ENCODE measurements at places on chromosomes 6 and 20.

DNA sequence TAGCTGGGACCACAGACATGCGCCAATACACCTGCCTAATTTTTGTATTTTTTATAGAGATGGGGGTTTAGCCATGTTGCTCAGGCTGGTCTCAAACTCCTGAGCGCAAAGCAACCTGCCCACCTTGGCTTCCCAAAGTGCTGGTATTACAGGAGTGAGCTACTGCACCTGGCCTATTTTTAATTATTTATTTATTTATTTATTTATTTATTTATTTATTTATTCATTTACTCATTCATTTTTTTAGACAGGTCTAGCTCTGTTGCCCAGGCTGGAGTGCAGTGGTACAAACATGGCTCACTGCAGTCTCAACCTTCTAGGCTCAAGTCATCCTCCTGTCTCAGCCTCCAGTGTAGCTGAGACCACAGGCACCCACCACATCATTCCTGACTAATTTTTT, 434.3 kb downstream of the DOK5 start:
- no peak for DNase-seq

- DNase-seq, result no peak
These were observed 259.9 kb downstream of the BMP7 start for GRCh38 chr20:57006411-57007170.

GRCh38 chr6:161351858-161352257, 78.0 kb upstream of the AGPAT4 start:
- DNase-seq, result no peak

- no peak for DNase-seq
These were observed 7.4 kb downstream of the TMEM14C start for GRCh38 chr6:10730254-10730653.

DNA sequence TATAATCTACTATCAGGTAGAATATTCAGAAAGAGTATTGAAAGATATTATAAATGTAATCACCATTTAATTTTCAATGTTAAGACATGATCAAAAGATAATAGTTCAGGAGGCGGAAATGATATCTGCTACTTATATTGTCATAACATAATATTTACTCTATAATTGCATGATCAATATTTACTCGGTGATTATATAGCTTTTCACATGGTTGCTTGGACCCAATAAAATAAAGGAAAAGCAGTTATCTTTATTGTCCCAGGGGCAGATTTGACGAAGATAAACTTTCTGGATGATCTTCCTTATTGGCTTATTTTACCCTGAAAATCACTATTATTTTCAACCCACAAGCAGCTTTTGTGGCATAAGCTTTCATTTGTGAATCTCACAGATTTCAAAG, 350.4 kb downstream of the HACE1 start:
- DNase-seq, result no peak

- DNase-seq, result no peak
These were observed 152.2 kb downstream of the OPN5 start for GRCh38 chr6:47934023-47934422.

DNA sequence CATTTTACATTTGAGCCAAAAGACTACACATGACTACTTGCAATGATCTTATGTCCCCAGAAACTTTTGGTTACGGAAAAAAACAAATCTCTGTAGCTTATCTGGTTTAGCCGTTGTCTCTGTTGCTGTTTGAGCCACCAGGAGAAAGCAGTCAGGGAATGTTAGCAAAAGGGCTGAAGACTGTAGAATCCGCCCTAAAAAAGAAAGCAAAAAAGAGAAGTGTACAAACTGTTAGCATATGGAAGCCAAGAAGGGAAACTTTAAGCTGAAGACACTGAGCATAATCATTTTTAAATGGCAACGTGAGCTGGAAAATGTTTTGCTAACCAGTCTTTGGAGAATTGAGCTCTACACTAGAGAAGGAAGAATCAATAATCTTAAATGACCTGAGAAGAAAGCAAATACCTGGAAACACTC, 69.9 kb upstream of the MYLIP start:
- no peak for DNase-seq

DNA sequence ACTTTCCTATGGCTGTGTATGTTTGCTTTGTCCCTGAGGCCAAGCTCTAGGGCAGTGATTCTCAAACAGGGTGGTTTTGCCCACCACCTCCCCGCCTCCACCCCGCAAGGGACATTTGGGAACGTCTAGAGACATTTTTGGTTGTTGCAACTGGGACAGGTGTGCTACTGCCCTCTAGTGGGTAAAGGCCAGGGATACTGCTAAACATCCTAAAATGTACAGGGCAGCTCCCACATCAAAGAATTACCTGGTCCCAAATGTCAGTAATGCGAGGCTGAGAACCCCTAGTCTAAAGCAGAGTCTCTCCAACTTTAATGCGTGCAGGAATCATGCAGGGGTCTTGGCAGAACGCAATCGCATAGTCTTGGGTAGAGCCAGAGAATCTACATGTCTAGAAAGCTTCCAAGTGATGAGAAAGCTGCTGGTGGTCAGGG, 5.1 kb downstream of the KCNS1 start:
- DNase-seq, result peak; percentile 72

DNA sequence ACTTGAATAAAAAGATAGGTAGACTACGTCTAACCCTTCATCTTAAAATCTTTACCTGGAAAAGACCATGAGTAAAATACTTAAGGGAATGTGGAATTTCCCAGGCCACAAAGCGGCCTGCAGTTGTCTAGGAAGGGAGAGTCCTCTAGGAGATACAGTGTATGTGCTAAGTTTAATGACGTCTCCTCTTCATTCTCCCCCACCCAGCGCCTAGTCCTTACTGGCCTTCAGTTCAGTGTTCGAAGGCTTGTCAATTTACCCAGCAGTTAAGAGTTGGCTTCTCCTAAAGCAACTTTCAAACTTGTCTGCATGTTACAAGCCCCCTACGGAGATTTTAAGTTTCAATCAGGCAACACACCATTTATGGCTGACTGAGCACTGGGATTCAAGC, 35.2 kb downstream of the HFE start:
- DNase-seq, result no peak

GRCh38 chr20:24768201-24768636, 180.8 kb upstream of the CST7 start:
- DNase-seq, result no peak

DNA sequence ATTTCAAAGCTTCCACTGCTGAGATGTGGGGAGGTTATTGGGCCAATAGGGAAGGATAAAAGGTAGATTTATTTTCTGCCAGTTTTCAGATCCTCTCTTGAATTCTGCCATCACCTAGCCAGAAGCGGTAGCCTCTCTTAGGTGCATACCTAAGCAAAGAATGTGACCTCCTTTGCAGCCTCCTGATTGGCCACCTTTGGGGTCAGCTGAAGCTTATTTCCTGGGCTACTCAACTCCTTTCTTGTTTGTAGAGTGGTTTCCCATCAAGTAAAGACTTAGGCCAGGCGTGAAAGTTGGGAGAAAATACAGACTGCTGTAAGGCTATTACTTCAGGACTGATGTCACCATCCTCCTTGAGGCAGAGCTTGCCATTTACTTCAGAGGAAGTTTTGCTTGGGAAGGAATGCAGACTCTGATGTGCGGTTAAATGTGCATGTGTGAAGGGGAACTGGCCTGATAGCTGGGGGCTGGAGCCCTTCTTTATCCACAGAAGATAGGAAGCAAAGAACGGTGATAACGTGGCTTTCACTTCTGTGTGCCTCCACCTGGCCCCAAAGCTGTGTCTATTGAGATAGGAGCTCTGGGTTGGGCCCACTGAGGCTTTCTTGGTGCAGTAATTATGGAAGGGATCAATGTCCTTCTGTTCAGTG, 70.1 kb downstream of the TRMT11 start:
- no peak for DNase-seq

GRCh38 chr6:122839472-122839871, 50.4 kb downstream of the SMPDL3A start:
- peak; percentile 73 for DNase-seq

DNA sequence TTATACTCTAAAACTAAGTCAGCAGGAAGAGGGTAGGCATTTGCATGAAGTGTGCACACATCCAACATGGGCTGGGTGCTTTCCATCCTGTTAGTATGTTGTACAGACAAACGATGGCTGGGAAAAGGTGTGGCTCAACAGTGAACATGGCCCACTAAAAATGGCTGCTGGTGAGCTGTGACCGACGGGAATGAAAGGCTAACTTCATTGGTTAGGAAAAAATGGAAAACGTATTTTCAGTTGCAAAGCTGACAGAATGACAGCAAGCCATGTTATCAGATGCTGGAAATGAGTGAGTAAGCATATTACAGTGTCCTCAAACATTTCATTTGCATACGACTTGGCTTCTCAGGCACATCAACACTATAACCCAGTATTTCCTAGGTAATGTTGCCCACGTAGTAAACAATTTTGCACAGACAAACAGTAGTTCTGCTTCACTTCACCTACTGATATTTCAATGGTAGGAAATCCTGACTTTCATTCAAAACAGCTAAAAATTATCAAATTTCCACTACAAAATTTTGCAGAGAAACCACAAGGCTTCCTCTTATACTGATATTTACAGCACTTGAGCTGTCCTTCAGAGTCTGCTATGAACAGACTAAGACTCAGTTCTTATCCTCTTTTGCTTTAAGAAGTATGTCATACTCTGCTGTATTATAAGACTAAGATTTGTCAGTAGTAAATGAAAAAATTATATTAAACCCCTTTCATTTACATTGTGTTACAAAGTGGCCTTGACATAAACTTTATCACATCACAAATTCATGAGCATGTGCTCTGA, 98.9 kb downstream of the IRF4 start:
- DNase-seq, result no peak

DNA sequence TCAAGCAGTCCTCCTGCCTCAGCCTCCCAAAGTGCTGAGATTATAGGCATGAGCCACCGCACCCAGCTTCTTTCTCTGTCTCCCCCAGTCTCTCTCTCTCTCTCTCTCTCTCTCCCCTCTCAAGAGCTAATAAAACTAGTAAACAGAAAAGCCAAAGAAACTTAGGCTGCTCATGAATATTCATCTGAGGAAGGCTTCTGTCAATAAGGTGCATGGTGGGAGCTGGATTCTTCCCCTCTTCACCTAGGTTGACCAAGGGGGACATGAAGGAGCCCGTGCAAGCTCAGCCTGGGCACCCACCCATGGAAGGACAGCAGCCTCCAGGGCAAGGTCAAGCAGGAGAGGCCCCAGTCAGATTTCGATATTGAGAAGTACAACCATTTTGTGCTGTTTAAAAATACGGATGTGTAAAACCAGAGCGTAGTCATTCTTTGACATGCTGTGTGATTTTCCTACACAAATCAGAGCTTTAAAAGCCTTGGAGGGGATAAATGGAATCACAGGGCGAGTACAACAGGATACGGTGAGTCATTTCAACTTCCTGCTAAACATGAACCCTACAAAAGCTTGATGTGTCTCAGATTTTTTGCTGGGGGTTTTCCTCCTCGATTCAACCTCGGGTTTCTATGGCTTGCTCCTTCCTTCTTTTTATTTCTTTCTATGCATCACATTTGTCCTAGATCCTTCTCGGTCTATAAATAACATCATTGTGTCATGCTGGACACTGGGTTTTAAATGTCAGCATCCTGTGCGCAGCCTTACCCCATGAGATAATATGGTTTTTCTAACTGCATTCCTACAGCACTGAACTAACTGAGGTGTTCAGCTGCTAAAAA, 368.9 kb upstream of the JARID2 start:
- no peak for DNase-seq

DNA sequence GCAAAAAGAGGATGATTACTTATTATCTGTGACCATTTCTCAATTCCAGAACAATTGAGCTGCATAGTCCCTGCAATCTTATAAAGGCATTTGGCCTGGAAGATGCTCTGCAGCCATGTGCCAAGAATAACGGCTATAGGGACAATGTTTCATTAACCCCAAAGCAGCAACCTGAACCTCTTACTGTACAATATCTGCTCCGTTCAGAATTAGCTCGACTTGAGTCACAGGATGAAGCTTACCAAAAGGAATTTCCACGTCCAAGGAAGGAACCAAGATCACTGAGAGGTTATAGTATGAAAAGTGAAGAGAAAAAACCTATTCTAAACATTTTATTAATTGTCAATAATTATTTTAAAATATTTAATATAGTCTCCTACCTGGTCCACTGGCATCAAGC, 167.3 kb upstream of the GMDS start:
- no peak for DNase-seq

GRCh38 chr6:10248378-10248843, 166.5 kb downstream of the TFAP2A start:
- no peak for DNase-seq

GRCh38 chr6:165883851-165884640, 221.0 kb upstream of the PDE10A start:
- DNase-seq, result no peak

GRCh38 chr6:1761477-1761877, 151.8 kb downstream of the FOXC1 start:
- DNase-seq, result no peak

GRCh38 chr20:15848126-15848525, 725.1 kb downstream of the KIF16B start:
- DNase-seq, result peak; percentile 70

DNA sequence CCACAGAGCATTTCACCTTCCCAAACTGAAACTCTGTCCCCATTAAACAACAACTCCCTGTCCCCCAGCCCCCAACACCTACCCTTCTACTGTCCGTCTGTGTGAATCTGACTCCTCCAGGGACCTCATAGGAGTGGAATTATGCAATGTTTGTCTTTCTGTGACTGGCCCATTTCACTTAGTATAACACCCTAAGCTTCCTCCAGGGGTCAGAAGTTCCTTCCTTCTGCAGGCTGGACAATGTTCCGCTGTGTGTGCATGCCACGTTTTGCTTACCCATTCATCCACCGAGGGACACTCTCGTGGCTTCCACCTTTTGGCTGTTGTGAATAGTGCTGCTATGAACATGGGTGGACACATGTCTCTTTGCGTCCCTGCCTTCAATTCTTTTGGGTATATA, 37.6 kb upstream of the MPC1 start:
- no peak for DNase-seq

- DNase-seq, result no peak
These were observed 22.3 kb downstream of the CNKSR3 start for GRCh38 chr6:154488248-154488593.

DNA sequence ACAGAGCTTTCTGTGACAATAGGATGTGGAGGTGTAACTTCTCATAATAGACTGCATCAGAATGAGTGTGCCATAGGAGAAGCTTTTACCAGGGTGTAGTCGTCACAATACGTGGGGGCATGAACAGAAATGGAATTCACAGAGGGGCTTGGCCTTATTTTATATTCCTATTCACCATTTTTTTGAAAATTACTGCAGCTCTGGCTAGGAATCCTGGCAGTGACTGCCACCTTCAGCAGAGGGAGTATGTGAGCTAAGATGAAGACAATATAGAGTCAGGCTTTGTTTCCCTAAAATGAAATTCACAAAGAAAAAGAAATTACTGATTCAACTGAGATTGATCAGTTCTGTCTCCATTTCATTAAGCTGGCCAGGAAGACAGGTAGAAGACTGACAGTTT, 13.9 kb downstream of the TOMM6 start:
- no peak for DNase-seq

GRCh38 chr6:92538275-92538674, 881.1 kb downstream of the EPHA7 start:
- no peak for DNase-seq

- no peak for DNase-seq
These were observed 308.0 kb upstream of the FKBP1C start for GRCh38 chr6:62903266-62903665.

- no peak for DNase-seq
These were observed 2.2 kb downstream of the QKI start for GRCh38 chr6:163416557-163417253.

- no peak for DNase-seq
These were observed 86.9 kb downstream of the PXDC1 start for GRCh38 chr6:3664625-3665041.

- peak; percentile 75 for DNase-seq
These were observed 600.4 kb upstream of the JAG1 start for GRCh38 chr20:11274141-11274594.
